Stimulated activated CD8-positive, alpha-beta memory T cell treated with anti-CD3 and anti-CD28 coated beads, Interleukin-15, amount 100 ng/mL, for 48 hours (primary cell): ENCODE measurements at places on chromosomes 11 and 22.

- DNase-seq: no peak
These were observed 76.5 kb upstream of the SYT13 start for GRCh38 chr11:45362636-45363035.

DNA sequence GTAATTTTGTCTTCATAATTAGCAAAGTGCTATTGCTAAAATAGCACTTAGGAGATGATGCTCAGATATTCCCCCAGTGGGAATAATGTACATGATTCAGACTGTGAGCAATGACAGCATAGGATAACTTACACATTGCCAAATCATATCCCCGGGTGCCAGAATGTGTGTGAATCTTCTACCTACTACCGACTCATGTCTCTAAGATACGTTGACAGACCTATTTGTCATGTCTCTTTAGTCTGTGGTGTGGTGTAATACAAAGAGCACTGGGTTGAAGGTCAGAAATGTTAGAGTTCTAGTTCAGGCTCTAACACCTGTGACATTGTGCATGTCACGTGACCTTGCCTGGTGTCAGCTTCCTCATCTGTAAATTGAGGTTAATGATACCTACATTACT, 31.0 kb upstream of the PICALM start:
- no peak for DNase-seq

- no peak for DNase-seq
These were observed 76.9 kb downstream of the KCNJ1 start for GRCh38 chr11:128790196-128790595.

DNA sequence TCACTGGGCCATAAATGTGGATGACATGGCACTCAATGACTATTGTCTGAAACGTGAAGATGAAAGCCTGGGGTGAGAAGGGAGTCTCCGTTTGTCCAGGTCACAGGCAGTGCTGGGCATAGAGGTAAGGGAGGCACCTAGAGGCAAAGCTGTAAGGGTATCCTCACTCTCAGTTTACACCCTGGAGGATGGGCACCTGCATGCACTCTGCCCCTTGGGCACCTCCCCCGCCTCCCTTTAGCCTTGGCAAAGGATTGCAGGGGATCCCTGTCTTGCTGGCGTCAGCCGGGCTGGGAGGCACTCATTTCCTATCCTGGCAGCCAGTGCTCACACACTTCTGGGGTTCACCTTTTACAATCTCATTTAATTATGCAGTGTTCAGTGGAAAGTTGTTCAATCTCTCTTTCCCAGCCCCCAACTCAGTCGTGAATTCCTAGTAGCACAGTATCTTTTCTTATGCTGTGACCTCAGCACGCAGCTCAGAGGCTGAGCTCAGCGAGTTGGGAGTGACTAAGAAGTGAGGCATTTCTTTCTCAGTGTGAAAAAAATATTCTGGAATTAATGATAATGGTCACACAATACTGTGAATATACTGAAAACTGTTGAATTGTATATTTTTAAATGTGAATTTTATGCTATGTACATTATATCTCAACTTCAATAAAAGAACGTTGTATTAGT, 866.6 kb downstream of the BRD1 start:
- no peak for DNase-seq

DNA sequence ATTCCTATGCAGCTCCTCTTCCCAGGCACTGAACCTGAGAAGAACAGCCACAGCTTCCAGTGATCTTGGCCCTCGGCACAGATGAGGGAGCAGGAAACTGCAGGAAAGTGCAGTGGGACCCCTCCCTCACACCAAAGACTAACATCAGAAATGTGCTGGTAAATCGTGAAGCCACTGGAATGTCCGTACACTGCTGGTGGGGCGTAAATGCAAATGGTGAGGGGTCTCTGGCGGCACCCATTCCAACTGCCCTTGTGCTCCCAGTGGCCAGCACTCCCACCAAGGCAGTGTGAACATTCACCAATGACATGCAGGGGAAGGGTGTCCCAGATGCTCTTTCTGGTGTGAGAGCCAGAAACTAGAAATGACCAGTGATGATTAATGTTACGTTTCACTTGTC, 574.0 kb downstream of the BRD1 start:
- no peak for DNase-seq

GRCh38 chr22:39727541-39727940, 157.0 kb downstream of the CACNA1I start:
- no peak for DNase-seq

DNA sequence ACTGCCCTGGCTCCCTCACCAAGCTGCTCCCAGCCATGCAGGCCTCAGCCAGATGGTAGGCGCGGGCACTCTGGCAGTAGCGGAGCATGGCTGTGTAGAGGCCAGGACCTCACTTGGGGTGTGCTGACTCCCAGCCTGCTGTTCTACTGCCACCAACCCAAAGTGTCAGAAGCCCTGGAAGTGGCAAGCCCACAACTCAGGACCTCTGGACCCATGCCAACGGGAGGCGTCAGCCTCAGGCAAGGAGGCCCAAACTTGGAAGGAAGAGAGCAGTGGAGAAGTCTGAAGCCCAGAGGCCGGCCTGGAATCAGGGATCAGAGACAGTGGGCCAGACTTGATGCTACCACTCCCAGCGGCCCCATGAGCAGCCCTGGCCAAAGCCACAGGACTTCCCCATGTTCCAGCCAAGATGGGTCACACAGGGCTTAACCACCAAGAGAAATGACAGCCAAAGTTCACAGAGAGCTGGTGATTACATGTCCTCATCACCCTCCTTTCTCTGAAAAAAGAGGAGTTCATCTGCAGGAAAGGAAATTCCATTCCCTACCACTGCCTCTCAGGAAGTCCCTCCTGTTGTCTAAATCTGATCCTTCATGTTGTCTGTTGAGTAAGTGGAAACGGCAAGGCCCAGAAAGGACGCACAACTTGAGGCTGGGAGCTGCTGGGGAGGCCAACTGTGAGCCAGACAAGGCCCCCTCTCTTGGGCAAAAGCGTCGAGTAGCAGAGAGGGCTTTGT, 4.4 kb downstream of the ARRB1 start:
- DNase-seq: no peak

DNA sequence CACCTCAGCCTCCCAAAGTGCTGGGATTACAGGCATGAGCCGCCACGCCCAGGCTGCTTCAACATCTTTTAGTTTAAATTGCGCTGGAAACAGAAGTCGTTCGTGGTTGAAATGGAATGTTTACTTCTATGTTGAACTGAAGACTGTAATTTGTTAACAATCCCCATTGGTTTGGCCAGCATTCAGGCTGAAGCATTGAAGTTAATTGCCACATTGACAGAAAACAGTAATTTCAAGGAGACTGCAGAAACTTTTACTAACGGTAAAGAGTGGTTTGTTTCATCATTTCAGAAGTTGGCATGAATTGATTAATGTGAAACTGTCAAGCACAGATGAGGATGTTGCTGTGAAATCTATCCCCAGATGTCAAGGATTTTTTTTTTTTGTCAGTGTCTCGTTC, 14.2 kb downstream of the AP5B1 start:
- no peak for DNase-seq

DNA sequence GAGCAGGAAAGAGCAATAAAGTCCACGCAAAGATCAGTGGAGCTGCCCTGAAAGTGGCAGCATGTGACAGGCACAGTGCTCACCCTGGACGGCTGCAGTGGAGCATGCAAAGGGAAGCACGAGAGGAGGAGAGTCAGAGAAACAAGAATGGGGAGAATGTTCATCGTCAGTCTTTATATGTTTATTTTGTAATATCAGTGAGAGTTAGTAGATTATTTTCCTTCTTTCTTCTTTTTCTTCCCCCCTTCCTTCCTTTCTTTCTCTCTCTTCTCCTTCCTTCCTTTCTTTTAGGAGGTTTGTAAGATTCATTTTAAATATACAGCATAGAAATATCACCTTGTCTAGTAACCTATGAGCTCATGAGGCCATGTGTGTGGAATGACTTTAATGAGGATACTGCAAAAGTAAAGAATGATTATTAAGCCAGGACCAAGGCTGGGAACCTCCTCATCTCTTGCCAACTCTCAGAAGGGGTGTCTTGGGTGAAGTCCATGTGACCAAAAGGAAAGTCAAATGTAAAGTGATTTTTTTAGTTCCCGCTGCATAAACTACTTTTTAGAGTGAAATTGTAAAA, 321.1 kb downstream of the AASDHPPT start:
- no peak for DNase-seq

DNA sequence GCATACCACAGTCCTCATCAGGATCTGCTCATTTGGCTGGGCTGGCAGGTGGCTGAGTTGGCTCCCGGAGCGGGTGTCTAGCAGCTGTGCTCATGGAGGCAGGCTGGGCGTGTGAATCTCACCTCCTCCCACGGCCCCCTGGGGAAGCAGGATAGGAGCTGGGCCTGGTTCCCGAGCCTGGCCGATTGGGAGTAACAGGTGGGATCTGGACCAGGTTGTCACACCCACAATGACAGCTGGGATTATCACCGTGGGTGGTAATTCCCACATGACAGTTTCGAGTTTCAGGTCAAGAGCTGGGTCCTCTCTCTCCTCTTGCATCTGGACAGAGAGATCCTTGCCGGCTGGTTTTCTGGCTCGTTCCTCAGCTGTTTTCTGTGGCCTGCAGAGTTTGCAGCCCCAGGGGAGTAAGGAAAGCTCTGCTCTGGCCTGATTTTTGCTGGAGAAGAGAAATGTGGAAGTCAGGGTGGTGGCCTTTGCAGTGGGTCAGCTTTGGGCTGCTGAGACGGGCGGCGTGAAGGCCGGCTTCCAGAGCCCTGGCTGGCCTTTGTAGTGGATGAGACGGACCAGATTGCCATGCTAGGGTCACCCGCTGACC, 57.0 kb downstream of the BCR start:
- DNase-seq: no peak

GRCh38 chr11:83252266-83252665, 33.9 kb downstream of the CCDC90B start:
- DNase-seq: no peak
